Right lobe of liver (tissue), 6 donors: ENCODE measurements at places on chromosomes 2 and 18. TPM values are rescaled to one million over a fixed set of nuclear protein-coding genes. Genes with fewer than 3 reads are reported as not detected.

GRCh38 chr2:120635146-120635545 is 100.5 kb upstream of the GLI2 start:
- no peak for DNase-seq
- H3K36me3 ChIP-seq, result no peaks in the 10 kb centered on the region
- H3K4me1 ChIP-seq, result no peaks in the 10 kb centered on the region
- no peak overlapping the region for H3K4me3 ChIP-seq

- H3K27me3 ChIP-seq, result no peaks in the 10 kb centered on the region
- no peaks in the 10 kb centered on the region for H3K36me3 ChIP-seq
- no peak for DNase-seq
- H3K27ac ChIP-seq, result no peak overlapping the region
Observed at GRCh38 chr2:187586011-187586641, 31.9 kb upstream of the TFPI start.

DNA sequence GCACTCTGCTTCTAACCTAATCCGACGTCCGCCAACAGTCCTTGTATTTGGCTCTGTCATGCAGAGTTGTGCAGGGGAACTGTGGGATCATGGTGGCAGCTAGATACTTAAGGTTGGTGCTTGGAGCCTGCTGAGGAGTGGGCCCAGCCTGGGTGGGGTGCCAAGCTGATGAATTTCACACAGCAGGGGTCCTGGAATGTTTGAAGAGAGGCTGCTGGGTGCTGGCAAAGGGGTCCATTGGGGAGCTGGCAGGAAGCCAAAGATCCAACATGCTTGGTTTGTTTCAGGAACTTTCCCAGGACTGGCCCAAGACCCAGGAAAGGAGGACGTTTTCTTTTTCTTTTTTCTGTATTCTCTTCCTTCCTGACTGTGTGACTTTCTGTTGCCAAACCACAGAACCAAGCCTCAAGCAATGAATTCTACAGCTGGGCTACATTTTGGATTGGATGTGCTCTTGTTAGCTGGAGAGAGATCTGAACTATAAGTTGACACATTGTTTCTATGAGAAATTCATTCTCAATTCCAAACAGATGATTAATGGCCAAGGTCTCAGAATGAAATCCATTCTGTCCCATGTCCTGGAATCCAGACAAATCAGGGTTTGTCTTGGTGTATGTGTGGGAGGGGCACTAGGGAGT is 49.9 kb downstream of the DHRS9 start:
- DNase-seq, result no peak
- peaks cover 3% of the 10 kb centered on the region for H3K4me1 ChIP-seq
- H3K36me3 ChIP-seq, result no peaks in the 10 kb centered on the region
- H3K4me3 ChIP-seq, result no peak overlapping the region
- no peak overlapping the region for H3K27ac ChIP-seq
- H3K27me3 ChIP-seq, result no peaks in the 10 kb centered on the region

DNA sequence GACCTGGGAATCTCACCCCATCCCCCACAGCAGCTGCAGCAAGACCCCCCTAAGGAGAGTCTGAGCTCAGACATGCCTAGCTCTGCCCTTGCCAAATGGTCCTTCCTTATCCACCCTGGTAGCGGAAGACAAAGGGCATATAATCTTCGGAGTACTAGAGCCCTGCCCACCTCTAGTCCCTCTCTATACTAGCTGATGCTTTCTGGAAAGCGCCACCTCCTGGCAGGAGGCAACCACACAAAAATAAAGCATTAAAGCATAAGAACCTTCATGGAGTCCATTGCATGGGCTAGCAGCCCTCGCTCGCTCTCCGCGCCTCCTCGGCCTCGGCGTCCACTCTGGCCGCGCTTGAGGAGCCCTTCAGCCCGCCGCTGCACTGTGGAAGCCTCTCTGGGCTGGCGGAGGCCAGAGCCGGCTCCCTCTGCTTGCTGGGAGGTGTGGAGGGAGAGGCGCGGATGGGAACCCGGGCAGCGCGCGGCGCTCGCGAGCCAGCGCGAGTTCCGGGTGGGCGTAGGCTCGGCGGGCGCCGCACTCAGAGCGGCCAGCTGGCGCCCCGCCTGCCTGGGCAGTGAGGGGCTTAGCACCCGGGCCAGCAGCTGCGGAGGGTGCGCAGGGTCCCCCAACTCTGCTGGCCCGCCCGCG is 941.2 kb downstream of the SUCLG1 start:
- no peaks in the 10 kb centered on the region for H3K4me1 ChIP-seq
- H3K27me3 ChIP-seq, result no peaks in the 10 kb centered on the region
- no peak overlapping the region for H3K27ac ChIP-seq

IL18R1 gene
- total RNA-seq, result 8.0 TPM

GNLY gene
- 0.92 TPM for total RNA-seq

LHCGR gene
- not detected for total RNA-seq

CMPK2 gene
- 4.7 TPM for total RNA-seq

RIT2 gene
- total RNA-seq, result not detected

NT5DC4 gene
- not detected for total RNA-seq
